ENCODE measurements at places on chromosomes 1 and 21.
A peak's percentile ranks its signal among the peaks of the same experiment; 100 is the strongest.

GRCh38 chr1:217484871-217485270 is 146.0 kb downstream of the GPATCH2 start:
- H3K4me1 ChIP-seq = peaks cover 13% of the 10 kb centered on the region
- H3K36me3 ChIP-seq = peaks cover 19% of the 10 kb centered on the region
- no peaks in the 10 kb centered on the region for H3K27me3 ChIP-seq

DNA sequence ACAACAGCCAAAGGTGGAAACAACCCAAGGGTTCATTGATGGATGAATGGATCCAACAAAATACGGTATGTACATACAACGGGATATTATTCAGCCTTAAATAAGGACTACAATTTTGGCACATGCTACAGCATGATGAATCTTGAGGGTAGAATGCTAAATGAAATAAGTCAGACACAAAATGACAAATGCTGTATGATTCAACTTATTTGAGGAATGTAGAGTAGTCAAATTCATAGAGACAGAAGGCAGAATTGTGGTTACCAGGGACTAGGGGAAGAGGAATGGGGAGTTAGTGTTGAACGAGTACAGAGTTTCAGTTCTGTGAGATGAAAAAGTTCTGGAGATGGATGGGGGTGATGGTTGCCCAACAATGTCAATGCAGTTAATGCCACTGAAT is 118.0 kb upstream of the PAXBP1 start:
- H3K27ac ChIP-seq = no peak overlapping the region
- ATAC-seq = peak; percentile 45
- peaks cover 9% of the 10 kb centered on the region for H3K27me3 ChIP-seq
- no peaks in the 10 kb centered on the region for H3K36me3 ChIP-seq
- H3K4me3 ChIP-seq = no peak overlapping the region
- peaks cover 16% of the 10 kb centered on the region for H3K4me1 ChIP-seq

GRCh38 chr1:225460021-225460736 is 32.3 kb upstream of the LBR start:
- peaks cover 27% of the 10 kb centered on the region for H3K4me1 ChIP-seq
- no peaks in the 10 kb centered on the region for H3K36me3 ChIP-seq
- peak; percentile 33 for ATAC-seq
- peak overlapping the region; percentile 45 for H3K4me3 ChIP-seq

DNA sequence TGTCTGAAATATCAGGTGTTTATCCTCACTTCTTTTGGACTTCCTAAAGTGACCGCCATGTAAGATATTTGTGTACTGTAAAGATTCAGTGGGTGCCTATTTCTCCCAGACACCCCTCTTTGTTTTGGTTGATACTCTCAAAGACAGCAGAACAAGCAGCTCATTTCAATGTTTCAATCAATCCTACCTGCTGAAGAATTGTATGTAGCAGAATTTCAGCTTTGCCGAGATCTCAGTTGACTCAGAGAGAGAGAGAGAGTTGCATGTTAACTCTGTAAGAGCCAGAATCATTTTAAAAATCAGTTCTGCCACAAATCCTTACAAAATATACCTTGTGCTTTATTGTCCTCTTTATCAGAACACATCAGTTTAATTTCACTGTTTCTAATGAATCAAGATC is 987.3 kb downstream of the ADGRL2 start:
- H3K36me3 ChIP-seq = no peaks in the 10 kb centered on the region
- H3K4me3 ChIP-seq = no peak overlapping the region
- H3K4me1 ChIP-seq = no peaks in the 10 kb centered on the region
- no peak for ATAC-seq

DNA sequence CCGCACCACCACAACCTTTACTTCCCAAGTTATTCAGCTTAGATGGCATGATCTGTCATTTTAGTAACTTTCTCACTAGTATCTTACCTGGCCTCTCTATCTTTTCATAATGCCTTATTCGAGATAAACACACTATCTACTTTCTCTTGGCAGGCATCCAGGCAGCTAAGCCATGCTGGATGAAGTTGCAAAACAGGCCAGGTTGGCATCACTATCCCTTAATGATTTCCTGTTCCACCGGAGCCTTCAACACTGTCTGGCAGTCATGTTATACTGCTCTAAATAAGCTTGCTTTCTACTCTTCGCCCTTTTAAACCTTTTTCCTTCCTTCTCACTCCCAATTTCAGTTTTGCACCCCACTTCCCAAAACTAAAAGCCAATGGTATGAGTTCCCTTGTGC is 12.0 kb upstream of the KCNH1 start:
- H3K27ac ChIP-seq = no peak overlapping the region
- H3K4me1 ChIP-seq = no peaks in the 10 kb centered on the region
- ATAC-seq = no peak

DNA sequence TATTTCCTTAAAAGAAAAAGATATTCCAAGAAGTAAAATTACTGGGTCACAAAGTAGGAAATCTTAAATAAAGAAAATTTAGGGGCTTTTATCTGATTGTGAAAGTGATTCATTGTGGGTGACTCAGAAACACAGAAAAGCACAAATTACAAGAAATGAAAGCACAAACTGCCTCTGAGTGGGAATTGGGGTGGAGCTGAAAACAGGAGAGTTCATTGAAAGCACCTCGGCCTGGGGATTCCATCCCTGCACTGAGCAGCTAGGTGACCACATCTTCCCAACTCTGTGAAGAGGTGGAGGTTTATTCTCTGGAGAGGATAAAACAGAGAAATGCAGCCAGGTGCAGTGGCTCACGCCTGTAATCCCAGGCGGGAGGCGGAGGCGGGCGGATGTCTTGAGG is 7.4 kb downstream of the GJA4 start:
- H3K4me1 ChIP-seq = peaks cover 10% of the 10 kb centered on the region
- H3K27ac ChIP-seq = peak overlapping the region; percentile 51
- H3K4me3 ChIP-seq = no peak overlapping the region
- H3K36me3 ChIP-seq = no peaks in the 10 kb centered on the region
- H3K27me3 ChIP-seq = no peaks in the 10 kb centered on the region
- ATAC-seq = peak; percentile 90

All from activated T-helper 17 cell treated with anti-CD3 and anti-CD28 coated beads, Interleukin-2, amount 50 U/mL, for 72 hours (primary cell).